Amniotic stem cell (primary cell): ENCODE measurements at places on chromosomes 2 and 18.

DNA sequence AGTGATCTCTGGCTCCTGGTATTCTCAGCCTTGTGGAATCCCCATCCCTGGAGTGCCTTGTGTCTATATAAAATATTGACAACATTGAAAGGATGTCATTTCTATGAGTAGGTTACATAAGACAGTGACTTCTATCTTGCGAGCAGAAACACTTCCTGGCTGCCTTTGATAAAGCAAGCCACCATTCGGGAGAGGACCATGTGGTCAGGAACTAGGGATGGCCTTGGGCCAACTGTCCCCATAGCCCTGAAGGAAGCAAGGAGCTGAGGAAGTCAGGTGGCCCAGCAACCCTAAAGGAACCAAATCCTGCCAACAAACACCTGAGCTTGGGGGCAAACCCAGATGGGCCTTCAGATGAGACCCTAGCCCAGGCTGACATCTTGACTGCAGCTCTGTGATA lies 113.0 kb upstream of the LTBP1 start:
- DNase-seq, result no peak

- no peak for DNase-seq
These were observed 556.4 kb downstream of the ERBB4 start for GRCh38 chr2:211982162-211982561.

DNA sequence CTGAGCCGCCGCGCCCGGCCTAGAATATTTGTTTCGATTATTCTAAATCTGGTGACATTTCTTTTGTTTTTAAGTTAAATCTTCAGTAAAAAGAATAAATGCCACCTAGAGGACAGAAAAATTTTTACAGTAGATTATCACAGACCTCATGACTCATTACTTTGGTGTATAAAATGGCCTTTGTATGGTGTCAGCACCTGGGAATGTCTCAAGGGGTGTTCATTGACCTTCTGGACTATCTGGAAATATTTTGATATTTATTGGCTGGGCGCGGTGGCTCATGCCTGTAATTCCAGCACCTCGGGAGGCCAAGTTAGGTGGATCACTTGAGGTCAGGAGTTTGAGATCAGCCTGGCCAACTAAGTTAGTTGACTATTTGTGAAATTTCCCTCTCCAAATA lies 30.3 kb upstream of the SLC30A6 start:
- peak; percentile 28 for DNase-seq

DNA sequence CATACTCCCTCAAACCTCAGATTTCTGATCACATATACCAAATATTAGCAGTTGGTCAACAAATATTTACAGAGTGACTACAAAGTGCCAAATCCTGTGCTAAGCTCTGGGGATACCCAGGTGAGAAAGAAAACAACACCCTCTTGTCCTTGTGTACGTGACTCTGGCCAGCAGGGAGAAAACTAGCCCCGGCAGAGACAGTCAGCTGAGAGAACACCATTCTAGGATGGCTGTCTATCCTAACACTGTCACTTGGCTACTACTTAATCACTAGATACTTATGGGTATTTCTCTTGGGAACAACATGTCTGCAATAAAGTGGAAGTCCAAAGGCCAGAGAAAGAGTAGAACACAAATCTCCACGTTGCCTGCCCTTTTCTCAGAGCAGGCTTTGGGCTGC lies 57.9 kb upstream of the CD226 start:
- DNase-seq, result no peak

- DNase-seq, result no peak
These were observed 153.0 kb downstream of the NRP2 start for GRCh38 chr2:205835251-205835791.

DNA sequence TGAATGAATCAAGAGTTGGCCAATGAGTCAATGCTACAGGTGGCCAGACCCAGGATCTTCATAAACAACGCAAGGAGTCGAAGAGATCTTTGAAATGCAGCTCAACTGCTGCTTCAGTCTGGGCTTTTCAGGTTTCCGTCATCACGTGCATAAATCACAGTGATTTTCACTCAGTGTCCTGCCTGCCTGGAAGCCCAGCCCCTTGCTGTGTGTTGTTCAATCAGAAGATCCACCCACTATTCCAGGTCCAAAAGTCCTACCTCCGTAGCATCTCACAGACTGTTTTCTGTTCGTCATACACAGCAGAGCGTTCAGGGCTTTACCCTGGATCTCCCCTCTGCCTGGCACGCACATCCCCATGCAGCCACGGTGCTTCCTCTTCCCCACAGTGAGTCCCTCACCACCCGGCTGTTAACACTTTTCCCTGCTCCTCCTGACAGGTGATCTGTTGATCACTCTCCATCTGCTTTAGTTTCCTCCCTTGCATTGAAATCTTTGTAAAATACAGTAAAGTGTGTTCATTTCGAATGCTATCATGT lies 216.3 kb downstream of the MYT1L start:
- DNase-seq, result no peak

DNA sequence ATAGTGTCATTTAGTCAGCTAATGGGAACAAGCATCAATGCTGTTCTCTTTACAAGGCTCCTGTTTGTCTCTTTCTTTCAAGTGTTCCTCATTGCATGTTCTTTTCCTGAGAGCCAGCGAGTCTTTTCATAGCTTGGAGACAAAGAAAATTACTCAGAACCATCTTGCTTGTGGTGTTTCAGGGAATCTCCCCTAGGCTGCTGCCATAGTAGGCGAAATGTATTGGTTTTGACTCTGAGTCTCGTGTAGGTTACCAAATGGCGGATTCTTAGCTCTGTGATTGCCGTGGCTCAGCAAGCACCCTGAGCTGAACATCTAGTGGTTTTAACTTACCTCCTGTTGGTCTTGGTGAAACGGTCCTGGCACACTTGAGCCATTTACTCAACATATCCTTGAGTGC lies 68.7 kb downstream of the RHBDD1 start:
- DNase-seq, result no peak

DNA sequence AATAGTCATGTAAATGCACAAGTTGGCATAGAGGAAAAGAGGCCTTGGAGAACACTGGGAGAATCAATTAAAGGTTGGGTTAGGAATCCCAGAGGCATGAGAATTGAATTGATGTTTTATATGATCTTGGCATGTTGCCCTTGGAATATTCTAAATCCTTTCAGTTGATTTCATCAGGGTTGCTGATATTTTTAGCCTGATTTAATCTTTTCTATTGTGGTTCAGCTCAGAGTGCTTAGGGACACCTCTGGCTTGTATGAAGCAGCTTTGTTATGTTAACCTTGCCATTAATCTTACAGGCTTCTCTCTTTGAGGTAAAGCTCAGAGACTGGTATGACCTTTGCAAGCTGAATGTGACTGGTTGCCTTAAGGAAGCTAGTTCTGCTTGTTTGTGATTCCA lies 64.4 kb upstream of the LYPD6B start:
- DNase-seq, result no peak

DNA sequence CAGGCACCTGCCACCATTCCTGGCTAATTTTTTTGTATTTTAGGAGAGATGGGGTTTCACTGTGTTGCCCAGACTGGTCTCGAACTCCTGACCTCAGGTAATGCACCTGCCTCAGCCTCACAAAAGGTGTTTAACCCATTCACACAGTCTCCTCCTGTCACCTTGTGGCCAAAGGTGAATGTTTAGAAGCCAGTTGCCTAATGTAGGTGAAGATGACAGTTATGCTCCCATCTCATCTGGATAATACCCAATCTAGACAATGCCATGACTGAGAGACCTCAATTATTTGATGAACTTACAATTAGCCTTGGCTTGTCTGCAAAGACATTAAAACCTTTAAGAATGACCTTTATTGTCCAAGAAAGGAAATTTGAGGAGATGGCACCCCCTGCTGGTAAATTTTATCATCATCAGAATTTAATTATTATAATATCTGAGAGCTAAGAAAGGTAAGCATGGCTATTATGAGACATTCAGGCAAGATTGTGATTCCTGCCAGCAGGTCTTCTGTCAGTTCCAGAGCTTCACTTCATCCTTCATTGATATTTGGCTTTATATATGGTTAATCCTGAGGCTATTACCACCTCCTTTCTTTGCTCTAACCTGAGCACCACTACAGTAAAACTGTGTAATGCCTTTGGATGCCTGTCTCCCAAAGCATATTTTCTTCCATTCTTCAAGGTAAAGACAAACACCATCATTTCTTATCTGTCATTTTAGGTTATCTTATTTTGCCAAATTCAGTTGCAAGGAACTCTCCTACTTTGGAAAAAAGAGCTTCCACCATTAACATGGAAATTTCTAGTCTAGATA lies 117.6 kb downstream of the FAM124B start:
- no peak for DNase-seq

DNA sequence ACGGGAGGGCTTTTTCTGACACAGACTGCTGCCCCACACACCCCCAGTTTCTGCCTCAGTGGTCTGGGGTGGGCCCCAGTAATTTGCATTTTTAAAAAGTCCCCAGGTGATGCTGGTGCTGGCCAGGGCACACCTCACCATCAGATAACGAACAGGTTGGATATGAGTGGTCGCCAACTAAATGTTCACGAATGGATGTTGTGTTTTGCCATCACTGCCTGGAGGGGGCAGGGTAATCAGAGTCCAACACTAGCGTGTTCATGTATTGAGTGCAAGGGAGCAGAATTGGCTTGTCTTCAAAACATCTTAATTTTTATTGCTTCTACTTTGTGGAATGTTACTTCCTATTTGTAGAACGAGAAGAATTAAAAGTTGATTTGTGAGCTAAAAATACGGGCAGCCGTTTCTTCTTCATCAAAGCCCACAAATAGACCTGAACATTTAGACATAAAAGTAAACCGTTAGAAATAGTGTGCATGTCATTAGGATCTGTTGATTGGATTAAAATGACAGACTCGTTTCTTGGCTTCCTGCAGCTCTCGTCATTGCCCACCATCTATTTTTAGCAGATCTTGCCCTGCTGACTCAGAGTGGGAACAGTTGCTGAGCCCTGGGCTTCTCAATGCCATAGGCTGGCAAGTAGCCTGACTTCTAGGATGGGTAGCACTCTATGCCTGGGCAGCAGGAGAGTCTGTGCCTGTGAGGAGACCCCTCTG lies 45.2 kb downstream of the NCK2 start:
- DNase-seq, result peak; percentile 27

DNA sequence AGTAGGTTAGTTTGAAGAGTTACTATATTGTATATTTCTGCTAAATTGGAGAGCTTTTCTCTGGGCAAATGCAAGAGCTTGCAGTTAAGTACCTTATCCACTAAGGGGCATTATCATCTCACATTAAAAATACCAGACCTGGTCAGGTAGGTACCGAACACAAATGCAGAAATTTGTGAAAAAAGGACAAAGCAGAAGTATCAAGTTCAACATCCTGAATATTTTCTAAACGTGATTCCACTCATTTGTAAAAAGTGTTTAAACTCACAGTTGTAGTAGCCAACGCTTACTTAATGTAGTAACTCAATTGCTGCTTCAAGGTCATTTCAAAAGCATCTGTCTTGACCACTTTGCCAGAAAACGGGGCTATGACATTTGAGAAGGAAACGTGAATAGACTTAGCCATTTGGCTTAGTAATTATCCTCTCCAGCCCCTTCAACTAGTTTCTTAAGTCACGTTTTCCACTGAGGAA lies 52.1 kb downstream of the CYRIA start:
- DNase-seq, result no peak

DNA sequence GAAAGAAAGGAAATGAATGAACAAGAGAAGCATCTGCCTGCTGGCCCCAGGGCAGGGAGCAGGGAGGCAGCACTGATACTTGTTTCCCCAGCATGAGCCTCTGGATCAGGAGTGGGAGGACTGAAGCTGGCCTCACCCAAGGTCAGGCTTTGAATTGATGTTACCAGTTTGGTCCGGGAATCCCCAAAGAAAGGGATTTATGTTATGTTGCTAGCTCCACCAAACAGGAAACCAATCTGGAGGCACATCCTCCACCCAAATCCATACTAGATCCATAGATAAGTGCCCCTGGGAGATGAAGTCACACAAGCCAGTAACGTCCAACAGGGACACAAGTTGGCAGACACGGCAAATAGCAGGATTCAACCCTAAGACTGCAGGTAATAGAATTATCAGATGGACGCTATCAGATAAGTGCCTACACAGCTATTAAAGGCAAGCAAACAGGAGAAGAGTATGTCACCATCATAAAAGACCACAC lies 85.9 kb downstream of the MTCL1 start:
- no peak for DNase-seq

- DNase-seq, result no peak
These were observed 751 bp upstream of the NMI start for GRCh38 chr2:151289972-151290866.

DNA sequence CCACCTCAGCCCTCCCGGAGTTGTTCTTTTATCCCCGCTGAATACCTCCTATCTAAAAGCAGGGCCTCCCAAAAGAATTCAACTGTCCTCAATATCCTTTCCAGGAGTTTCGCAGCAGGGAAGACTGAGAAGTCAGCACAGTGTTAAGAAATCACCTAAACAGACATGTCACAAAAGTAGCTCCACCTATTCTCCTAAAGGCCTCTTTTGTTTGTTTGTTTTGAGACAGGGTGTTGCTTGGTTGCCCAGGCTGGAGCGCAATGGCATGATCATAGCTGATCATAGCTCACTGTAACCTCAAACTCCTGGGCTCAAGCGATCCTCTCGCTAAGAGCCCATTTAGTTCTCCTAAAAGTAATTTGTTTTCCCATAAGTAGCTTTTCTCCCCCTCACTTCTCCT lies 53.8 kb downstream of the TEX44 start:
- no peak for DNase-seq

DNA sequence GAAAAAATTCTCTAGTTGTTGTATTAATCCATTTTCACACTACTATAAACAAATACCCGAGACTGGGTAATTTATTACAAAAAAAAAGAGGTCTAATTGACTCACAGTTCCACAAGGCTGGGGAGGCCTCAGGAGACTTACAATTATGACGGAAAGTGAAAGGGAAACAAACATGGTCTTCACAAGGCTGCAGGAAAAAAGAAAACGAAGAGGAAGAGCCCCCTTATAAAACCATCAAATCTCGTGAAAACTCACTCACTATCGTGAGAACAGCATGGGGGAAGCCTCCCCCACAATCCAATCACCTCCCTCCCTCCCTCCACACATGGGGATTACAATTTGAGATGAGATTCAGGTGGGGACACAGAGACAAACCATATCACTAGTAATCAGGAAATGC lies 61.7 kb upstream of the SPTBN1 start:
- no peak for DNase-seq

- no peak for DNase-seq
These were observed 36.8 kb downstream of the CHST10 start for GRCh38 chr2:100380681-100381080.

- no peak for DNase-seq
These were observed 61.6 kb downstream of the POLR1A start for GRCh38 chr2:86044045-86044444.

- DNase-seq, result no peak
These were observed 29.9 kb downstream of the PTPN18 start for GRCh38 chr2:130385709-130386108.
